ENCODE measurements at places on chromosomes 6 and 20. TPM values are rescaled to one million over a fixed set of nuclear protein-coding genes. Genes with fewer than 3 reads are reported as not detected.

GRCh38 chr20:9981829-9982228 is 53.0 kb upstream of the ANKEF1 start:
- no peak for DNase-seq

DNA sequence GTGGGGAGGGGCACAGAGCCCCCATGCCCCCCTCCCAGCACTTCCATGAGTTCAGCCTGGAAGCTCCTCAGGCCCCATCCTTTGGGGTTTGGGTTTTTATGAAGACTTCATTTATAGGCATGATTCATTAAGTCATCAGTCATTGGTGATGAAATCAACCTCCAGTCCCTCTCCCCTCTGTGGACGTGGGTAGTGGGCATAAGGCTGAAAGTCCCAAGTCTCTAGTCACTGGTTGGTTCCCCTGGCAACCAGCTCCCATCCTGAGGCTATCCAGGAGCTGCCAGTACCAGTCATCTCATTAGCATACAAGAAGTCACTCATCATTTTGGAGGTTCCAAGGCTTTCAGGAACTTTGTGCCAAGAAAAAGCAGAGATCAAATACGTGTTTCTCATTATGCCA is 9.2 kb downstream of the TGM3 start:
- no peak for DNase-seq

DNA sequence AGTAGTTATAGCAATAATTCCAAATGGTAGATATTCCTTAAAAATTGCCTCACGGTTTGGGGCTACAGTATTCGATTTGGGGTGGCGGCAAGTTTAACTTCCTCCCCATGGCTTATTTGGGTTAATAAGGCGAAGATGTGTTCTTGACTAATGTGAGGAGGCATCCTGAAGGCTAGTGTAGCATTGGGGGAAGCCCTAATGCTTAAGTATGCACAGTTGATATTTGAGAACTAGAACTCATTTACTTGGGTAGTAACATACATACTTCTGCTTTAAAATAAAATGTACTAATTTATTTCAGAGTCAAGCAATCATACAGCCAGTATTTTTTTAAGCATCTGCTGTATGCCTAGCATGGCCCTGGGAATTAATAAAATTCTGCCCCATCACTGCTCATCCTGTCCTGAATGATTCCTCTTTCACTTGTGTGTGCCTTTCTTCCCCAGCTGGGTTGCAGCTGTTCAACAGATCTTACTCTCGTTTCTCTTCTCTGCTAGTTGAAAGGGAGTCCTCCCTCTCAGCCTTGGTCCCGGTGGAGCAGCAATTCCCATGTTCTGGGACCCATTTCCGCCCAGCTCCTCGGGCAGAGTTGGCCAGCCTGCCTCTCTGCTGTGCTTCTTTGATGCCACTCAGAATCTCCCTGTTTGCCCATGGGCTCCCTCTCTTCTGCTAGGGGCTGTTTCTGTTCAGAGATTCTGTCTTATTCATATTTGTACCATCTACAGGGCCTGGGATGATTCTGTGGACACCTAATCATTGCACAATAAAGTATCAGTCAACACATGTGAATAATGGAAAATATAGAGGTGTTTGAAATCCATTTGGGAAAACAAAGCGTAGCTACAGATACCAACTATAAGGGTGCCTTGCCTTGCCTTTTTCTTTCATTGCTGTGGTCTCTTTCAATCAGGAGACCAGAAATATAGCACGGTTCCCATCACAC is 104.8 kb downstream of the ARID1B start:
- no peak for DNase-seq

DNA sequence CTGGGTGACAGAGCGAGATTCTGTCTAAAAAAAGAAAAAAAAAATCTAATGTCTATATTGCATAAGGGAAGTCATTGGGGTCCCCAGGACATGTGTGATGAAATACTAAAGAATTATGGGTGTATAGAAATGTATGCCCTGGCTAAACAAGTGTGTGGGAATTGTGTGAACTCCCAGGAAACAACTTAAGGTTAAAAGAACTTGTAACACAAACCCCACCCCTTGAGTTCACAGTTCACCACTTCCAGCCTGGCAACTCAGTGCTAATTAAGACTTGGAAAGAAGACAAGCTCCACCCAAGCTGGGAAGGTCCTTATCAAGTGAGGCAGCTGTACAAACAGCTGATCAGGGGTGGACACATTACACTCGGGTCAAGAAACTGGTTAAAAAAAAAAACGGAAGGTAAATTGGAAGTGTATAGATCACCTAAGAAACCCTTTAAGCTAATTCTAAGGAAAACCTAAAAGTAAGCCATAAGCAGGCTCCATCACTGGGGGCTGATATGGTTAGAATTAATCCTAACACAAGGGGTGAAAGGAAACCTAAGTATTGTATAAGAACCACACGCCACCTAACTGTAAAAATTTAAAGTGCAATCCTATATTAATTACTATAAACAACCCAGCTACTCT is 25.2 kb downstream of the HLA-A start:
- DNase-seq: no peak

GRCh38 chr20:24658920-24659660 is 189.7 kb downstream of the SYNDIG1 start:
- DNase-seq: no peak

GRCh38 chr20:16314320-16314719 is 258.9 kb downstream of the KIF16B start:
- DNase-seq: no peak

DNA sequence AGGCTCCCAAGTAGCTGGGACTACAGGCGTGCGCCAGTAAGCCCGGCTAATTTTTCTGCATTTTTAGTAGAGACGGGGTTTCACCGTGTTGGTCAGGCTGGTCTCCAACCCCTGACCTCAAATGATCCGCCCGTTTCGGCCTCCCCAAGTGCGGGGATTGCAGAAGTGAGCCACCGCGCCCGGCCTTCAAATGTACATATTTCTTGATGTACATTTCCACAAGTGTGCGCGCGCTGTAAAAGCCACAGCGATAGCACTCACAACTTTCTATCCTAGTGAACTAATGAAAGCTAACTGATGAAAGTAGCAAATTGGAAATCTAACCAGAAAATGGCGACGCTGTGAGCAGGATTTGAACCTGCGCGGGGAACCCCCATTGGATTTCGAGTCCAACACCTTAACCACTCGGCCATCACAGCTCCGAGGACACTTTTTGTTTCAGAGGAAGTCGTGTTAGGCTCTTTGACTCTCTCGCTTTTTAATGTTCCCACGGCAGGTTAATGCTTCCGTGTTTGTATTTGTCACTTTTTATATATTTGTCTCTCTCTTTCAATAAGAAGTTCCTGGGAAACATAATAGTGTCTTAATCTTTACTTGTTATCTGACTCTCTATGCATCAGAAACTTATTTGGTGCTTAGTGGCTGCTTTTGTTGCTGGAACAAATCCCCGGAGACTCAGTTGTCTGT is 199.4 kb upstream of the ZNF184 start:
- DNase-seq: no peak

DNA sequence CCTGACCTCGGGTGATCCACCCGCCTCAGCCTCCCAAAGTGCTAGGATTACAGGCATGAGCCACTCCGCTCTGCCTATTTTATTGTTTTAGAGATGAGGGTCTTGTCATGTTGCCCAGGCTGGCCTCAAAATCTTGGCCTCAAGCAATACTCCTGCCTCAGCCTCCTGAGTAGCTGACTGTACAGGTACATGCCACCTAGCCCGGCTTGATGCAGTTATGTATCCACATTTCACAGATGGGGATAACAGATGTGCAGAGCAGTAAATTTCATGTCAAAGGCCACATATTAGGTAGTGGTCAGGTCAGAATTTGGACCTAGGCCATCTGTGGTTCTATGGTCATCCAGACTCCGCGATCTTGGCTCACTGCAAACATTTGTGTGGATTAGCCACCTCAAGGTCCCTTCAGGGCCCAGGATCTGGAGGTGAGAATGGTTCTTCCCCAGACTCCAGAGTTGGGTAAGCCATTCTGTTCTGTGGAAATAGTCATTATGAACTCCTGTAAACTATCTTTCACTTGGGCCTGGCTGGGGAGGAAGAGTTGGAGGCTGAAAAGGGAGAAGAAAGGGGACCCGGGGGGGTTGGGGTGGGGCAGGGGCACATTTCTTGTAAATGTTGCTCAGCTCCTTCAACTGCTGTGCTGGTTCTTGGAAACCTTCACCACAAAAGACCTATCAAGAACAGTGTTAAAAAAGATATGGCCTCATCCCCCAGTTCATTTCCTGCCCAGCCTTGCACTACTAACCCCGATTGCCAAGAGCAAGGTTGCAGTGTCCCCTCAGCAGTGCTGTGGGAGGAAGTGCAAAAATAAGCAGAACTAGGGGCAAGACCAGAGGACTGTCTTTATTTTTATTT is 13.0 kb downstream of the PIM1 start:
- no peak for DNase-seq

- peak; percentile 94 for DNase-seq
Measured at GRCh38 chr20:50727792-50728485, 3.4 kb upstream of the PARD6B start.

DNA sequence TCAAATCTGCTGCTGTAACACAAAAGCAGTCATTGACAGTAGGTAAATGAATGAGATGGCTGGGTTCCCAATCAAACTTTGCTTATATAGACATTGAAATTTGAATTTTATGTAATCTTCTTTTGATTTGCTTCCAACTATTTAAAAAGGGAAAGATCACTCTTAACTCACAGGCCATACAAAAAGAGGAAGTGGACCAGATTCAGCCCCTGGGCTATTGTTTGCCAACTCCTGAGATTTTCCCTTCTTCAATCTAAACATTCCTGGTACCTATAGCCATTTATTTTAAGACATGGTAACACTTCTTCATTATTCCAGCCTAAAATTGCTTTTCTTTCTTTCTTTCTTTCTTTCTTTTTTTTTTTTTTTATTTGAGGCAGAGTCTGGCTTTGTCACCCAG is 260.6 kb downstream of the TFAP2A start:
- DNase-seq: no peak

- peak; percentile 71 for DNase-seq
Measured at GRCh38 chr6:124490122-124490521, 472.1 kb upstream of the RNF217 start.

- DNase-seq: no peak
Measured at GRCh38 chr6:169700296-169700695, 1.5 kb downstream of the WDR27 start.

GRCh38 chr6:63014290-63014689 is 197.0 kb upstream of the FKBP1C start:
- no peak for DNase-seq

DNA sequence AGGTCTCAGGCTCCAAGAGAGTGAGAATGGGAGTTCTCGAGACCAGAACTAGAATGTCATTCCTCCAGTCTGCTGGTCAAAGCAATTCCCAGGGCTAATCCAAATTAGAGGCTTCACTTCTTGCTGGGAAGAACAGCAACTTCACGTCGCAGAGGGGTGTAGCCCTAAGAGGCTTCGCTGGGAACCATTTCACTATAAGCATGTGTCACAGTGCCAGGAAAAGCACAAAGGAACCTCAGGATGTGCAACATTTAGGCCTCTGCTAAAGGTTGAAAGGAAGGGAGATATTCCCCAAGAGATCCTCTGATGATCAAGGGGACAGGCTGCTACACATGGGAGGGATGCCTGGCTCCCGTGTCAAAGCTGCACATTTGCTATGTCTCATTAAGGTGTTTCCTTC is 35.9 kb upstream of the NXT1 start:
- DNase-seq: no peak

DNA sequence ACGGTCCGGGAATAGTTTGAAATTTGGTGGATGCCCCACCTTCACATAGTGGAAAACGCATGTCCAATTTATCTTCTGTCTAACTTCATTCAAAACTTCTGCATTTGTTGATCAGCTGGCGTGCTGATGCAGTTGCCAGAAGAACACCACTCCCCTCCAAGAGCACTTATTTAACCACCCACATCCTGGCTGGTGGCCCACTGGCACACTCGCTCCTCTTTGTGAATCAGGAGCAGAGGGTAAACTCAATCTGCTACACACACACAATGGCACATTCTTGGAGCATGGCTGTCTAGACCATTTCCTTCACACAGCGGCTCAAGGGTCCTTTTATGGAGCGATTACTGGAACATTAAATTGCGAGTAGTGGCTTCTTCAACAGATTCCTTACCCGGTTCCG is 55.1 kb upstream of the CEP162 start:
- no peak for DNase-seq

GRCh38 chr6:12295558-12296254 is 5.5 kb downstream of the EDN1 start:
- no peak for DNase-seq

- no peak for DNase-seq
Measured at GRCh38 chr6:127436578-127437110, 22.5 kb downstream of the KIAA0408 start.

GRCh38 chr6:144931172-144932035 is 646.3 kb downstream of the UTRN start:
- no peak for DNase-seq

DNA sequence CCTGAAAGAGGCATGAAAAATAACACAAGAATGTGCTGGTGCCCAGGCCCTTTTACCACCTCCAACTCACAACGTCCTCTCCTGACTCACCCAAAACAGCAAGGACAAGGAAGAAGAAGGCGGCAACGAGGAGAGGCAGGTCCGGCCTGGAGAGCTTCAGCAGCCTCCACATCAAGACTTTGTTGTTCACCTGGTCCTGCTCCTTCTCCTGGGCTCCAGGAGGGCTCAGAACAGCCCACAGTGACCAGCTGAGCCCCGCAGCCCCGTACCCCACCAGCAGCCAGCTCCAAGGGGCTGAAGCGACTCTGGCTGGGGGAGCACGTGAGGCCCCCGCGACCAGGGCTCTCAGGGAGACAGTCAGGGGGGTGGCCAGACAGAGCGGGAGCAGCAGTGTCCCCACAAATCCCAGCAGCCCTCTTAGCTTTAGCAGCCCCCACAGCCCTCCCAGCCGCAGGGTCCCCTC is 857 bp downstream of the TAP2 start:
- DNase-seq: no peak

DNA sequence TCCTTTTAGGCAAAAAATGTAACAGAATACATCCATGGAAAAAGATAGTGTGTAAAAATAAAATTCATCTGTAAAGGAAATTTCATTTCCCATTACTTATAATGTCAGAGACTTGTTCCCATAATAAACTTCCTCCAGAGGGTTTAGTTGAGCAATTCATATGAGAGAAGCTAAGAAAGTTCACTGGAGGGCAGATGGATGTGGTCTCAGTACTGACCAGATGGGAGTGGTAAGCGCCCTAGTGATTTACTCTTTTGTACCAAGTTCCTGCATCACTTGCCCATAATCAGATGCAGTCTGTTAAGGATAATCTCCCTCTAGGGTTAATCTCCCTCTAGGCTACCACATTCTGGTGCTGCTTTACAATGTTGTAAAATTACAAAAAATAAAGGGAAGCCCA is 61.7 kb downstream of the ESF1 start:
- DNase-seq: no peak

Gene EEF1A2
- 20.0 TPM for total RNA-seq

Gene DEFB124
- not detected for total RNA-seq

Gene ZNF322
- total RNA-seq: 11.5 TPM

Gene TUBB2A
- total RNA-seq: 158 TPM

Gene TUBB2B
- total RNA-seq: 219 TPM

Gene APOM
- total RNA-seq: 0.81 TPM

Gene MAK
- not detected for total RNA-seq

Gene SLCO4A1
- total RNA-seq: 48.3 TPM

Gene RHAG
- total RNA-seq: not detected

Gene FOXQ1
- 2.0 TPM for total RNA-seq

Gene TRIM40
- total RNA-seq: not detected

Gene SLC25A27
- total RNA-seq: 1.7 TPM

Gene TMEM217
- 0.80 TPM for total RNA-seq

Measured in epithelial cell of proximal tubule (primary cell).